ENCODE measurements at places on chromosomes 5 and 9.

- DNase-seq, result no peak
These were observed 517.3 kb upstream of the TLE4 start for GRCh38 chr9:79054500-79054899.

DNA sequence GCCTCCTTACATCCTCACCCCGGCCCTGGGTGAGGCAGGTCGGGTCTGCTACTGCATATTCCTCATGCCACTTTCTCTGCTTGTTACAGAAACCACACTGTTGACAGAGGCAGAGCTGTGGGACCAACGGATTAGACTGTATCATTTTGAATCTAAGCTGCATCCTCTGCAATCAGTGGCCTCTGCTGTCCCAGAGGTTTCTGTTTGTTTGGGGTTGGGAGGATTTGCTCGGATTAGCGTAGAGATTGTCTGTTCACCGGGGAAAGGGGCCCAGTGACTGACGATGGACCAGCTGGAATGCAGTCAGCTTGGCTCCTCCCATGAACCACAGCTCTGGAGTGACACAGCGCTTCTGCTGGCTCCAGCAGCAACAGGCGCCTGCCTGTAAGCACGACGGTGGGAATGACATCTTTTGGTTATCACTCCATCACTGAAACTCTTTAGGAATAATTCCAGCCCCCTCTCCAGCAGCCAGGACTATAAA, 37.3 kb upstream of the ADRA1B start:
- DNase-seq, result peak; percentile 53

- no peak for DNase-seq
These were observed 15.8 kb downstream of the ISL1 start for GRCh38 chr5:51398875-51399642.

- no peak for DNase-seq
These were observed 3.3 kb downstream of the GRIN1 start for GRCh38 chr9:137141976-137142936.
